ENCODE measurements at places on chromosomes 7 and 10.
A peak's percentile ranks its signal among the peaks of the same experiment; 100 is the strongest.

DNA sequence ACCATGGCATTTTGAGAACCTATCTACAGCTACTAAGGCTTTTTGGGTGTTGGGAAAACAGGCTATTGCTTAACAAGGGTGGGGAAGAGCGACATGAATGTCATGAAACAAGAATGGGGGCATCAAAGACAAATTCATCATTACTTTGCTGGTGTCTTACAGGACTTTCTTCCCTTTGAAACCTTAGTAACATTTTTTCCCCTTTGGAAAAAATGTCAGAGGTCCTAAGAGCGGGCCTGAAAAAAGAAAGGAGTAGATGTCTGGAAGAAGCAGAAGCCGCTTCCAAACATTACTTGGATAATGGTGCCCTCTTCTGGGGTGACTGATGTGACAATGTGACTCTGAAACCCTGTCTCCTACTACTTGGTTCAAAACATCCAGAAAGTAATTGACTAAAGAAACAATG, 3.8 kb upstream of the DDX50 start:
- peak; percentile 11 for DNase-seq

GRCh38 chr7:37765872-37766525, 82.4 kb upstream of the NME8 start:
- no peak for DNase-seq

GRCh38 chr10:44774676-44775401, 136.3 kb upstream of the TMEM72 start:
- DNase-seq: no peak

DNA sequence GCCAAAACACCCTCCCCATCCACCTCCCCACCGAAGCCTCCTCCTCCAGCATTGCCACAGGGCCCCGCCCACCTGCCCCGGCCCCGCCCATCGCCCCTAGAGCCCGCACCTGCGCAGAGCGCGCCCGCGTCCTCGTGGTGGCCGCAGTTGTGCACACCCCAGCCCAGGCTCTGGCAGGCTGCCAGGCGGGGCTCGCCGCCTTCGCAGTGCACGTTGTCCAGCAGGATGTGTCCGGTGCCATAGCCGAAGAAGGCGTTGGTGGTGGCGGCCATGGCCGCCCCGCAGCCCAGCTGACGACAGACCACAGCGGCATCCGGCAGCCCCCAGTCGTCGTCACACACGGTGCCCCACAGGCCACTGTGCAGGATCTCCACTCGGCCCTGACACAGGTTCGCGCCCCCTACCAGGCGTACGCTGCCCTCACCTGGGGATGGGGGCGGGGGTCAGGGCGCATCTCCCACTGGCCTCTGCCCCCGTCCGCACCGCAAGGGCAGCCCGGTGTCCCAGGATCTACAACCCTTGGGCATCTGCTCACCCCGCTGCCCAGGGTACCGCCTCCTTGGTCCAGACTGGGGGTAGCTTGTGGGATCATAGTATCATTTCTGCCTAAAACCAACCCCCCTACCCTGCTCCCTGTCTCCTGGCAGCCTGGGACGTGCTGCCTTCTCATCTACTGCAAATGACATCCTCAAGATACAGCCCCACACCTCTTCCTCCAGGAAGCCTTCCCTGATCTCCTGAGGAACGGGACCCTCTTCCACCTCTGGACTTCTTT, 11.9 kb downstream of the SSC4D start:
- no peak for DNase-seq

- DNase-seq: no peak
These were observed 10.6 kb upstream of the ZNF777 start for GRCh38 chr7:149471289-149471953.

DNA sequence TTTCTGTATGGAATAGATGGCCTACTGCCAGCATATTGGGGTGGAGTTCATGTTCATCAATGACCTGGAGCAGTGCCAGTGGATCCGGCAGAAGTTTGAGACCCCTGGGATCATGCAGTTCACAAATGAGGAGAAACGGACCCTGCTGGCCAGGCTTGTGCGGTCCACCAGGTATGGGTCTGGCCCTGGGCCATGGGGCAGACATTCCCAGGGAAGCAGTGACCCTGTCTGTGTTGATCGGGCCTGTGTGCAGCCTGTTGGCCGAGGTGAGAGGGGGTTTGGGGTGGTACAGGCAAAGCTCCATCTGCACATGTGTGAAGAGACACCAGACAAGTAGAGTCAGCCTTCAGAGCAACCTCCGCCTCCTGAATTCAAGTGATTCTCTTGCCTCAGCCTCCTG, 67.3 kb downstream of the OGDH start:
- no peak for DNase-seq
